ENCODE measurements at places on chromosomes 1 and 21.
A peak's percentile ranks its signal among the peaks of the same experiment; 100 is the strongest.

- no peak for DNase-seq
Measured at GRCh38 chr1:34863501-34863900, 4.0 kb upstream of the SMIM12 start.

DNA sequence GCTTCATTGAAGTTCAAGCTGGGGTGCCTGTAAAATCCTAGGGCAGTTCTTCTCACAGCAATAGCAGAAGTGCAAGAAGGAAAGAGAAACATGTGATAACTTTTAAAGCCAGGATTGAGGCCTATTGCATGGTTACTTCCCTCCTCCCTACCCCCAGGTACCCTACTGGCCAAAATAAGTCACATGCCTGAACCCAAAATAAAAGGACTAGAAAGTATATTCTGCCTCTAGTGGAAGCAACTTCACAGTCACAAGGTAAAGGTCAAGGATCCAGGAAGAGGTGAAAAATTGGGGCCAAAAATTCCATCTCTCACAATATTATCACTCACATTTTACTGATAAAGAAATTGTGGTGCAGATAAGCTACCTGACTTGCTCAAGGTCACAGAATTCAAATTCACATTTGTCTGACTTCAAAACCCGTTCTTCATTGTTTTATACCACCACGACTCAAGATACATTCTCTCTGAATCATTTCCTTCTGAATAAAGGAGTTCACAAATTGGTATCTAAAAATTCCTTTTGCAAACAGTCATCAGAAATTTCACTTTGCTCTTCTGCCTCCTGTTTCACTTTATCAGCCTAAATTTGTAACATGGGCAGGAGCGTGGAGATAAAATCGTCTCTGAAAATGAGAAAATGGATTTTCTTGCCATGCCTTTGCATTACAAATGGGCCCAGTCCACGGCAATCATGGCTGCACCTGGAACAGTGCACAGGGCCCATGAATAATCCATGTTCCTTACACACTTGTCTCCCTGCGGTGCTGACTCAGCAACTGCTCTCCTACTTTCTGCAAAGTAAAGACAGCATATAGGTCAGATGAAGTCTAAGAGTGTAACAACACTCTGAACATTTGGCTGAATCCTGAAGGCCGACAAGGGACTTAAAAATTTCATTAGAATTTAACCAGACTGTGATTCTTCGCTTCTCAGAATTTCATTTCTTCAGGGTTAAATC is 485.3 kb upstream of the NFIA start:
- DNase-seq = peak; percentile 42

DNA sequence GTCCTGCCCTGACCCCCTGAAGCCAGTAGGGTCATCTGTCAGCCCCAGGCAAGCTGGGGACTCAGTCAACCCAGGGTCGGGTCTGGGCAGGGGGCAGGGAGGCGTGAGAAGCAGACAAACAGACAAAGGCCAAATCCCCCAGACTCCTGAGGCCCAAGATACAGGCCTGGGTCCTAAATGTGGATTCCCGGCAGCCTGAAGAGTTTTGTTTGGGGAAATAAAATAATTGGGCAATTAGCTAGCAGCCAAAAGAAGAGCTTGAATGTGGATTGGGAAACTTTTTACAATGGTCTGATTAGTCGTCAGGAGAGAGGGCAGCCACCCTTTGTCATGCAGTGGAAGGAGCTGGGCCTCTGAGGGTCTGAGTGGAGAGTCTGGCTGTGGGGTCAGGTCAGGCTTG is 4.5 kb upstream of the LEFTY2 start:
- no peak for DNase-seq

DNA sequence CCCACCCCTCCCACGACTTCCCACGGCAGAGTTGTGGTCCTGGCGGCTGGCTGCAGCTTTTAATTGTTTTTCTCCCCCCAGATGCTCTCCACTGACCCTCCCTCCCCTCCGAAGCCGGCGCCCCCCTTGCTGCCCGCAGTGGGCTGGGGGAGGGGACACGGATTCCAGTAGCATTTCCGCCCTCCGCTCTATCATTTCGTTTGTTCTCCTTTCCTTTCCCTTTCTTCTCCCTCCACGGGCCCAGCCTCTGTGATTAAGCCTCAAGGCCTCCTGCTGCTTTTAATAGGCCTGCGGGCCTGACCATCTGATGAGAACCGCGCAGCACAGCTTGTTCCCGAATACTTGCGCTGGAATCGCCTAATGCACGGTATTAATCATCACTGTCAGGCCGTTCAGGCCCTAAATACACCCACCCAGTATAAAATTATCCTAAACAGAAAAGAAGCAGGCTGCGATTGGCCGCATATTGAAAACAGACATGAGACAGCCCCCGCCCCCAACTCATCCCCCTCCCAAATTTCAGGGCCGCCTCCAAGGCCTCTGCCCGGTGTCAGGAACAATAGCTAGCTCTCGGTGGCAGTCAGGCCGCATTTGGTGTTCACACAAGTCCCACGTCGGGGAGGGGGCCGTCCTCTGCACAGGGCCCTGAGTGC is 102.0 kb upstream of the ARHGEF16 start:
- DNase-seq = no peak

DNA sequence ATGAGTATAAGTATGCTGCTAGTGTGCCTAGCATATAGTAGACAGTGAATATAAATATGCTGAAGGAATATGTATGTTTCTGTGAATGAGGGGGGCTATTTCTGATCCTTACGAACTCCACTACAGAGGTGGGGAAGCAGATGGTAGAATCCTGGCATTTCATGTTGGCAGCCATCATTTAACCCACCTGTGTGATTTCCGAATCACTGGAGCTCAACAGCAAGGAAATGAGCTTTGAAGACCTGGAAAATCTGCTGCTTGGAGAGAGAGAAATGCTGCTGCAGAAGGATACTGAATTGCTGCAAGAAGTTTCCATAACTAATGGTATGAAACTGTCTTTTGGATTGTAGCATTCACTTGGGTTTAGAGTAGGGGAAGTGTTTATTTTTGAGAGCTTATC is 83.5 kb downstream of the RABGAP1L start:
- DNase-seq = no peak

All from HS-5 (cell line).